ENCODE measurements at places on chromosomes 11 and 22.

DNA sequence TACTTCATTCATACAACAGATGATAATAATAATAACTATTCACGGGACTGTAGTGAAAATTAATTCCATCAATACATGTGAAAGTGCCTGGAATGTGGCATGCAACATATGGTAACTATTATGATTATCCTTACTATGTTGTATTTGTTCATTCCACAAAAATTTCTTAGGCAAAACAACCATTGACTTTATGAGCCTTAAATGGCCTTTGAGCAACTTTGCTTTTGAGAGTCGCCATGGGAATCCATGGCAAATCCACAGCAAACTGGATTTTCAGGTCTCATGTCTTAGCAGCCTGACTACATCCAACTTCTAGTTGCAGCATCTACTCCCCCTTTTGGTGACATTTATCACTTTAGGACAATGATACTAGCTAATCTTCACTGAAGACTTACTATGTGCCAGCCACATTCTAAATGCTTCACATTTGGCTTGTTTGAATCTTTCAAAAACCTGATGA is 56.8 kb downstream of the SLC1A2 start:
- DNase-seq = no peak

DNA sequence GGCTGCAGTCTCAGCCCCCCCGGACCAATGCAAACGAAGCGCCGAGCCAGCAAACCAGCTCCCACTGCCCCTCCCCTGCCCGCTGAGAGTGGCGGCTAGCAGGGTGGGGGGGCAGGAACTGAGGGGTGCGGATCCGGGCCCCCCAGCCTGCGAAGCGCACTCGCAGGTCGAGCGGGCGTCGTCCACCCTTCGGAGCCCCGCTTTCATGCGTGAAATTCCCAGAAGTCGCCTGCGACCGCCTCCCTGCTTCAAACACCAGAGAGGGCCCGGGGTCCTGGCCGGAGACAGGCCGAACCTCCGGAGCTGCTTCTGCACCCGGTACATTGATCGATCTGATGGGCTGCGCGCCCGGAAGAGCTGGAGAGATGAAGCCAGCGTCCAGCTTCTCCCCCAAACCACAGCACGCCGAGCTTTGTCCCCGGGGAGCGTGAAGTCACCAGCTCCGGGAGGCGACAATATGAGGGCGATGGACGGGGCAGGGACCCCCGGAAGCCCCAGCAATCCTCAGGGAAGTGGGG is 646 bp upstream of the PATZ1 start:
- DNase-seq = peak; percentile 52

DNA sequence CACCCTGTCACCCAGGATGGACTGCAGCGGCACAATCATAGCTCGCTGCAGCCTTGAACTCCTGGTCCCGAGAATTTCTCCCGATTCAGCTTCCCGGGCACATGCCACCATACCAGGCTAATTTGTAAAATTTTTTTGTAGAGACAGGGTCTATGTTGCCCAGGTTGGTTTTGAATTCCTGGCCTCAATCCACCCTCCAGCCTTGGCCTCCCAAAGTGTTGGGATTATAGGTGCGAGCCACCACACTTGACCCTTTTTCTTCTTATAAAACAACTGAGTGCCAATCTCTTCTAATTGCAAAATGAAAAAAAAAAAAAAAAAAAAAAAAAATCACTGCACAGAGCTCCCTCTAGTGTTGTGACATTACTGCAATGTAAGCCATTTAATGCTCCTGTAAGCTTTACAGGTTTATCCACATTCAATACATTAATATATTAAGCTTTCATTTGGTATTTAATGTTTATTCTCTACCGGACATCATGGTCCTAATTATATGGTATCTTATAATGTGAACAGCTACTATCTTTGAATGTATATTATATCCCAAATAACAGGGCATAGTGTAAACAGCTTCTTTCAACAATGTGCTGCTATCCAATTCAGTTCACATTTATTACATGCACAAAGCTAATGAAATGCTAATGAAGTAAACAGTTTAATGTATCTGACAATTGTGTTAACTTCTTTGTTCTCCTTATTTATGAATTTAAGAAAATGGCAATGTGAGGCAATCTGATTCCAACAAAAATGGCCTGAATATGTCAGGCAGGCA is 44.6 kb downstream of the COPB1 start:
- no peak for DNase-seq

DNA sequence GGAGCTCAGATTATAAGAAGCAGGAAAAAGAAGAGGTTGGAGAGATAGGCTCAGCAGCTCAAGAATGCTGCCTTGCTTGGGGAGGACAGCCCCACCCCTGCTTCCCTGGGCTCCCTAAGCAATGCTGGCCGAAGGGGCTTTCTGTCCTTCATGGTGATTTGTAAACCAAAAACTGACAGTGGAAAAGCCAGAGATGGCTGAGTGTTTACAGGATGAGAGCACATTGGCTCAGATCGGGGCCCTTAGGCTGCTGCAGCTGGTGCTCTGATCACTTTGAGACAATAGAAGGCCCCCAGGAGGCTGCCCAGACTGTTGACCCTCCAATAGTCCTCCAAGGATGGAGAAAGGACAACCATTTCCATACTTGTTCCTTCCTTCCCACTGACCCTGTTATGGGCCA is 28.8 kb upstream of the AMOTL1 start:
- DNase-seq = no peak

- peak; percentile 19 for DNase-seq
These were observed 10.5 kb upstream of the RPS19BP1 start for GRCh38 chr22:39543095-39543494.

- DNase-seq = no peak
These were observed 1072.4 kb downstream of the BRD1 start for GRCh38 chr22:48755059-48755949.

DNA sequence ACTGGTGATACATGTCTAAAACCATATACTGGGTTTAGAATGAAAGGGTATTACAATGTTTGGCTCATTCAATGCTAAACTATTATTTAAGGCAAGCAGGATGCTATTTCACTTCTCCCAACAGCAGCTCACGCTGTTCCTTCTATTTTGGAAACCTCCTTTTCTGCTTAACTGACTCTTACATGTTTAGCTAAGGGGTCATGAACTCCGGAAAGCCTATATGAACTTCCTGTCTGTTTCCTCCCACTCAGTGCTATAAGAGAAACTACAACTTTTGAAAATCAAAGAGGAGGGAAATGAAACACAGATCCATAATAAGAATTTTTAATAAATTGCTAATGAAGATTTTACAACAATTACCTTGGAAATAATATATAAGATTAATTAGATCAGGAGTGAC is 30.9 kb downstream of the SLC36A4 start:
- no peak for DNase-seq

- no peak for DNase-seq
These were observed 11.1 kb downstream of the SREBF2 start for GRCh38 chr22:41844036-41844435.

GRCh38 chr11:12666915-12667314 is 7.3 kb upstream of the TEAD1 start:
- DNase-seq = no peak

- DNase-seq = peak; percentile 69
These were observed 14.3 kb downstream of the DGKZ start for GRCh38 chr11:46361283-46362155.

- DNase-seq = no peak
These were observed 38.0 kb upstream of the CDON start for GRCh38 chr11:126100716-126101115.

GRCh38 chr11:66386171-66387069 is 14.9 kb upstream of the SLC29A2 start:
- DNase-seq = peak; percentile 92

DNA sequence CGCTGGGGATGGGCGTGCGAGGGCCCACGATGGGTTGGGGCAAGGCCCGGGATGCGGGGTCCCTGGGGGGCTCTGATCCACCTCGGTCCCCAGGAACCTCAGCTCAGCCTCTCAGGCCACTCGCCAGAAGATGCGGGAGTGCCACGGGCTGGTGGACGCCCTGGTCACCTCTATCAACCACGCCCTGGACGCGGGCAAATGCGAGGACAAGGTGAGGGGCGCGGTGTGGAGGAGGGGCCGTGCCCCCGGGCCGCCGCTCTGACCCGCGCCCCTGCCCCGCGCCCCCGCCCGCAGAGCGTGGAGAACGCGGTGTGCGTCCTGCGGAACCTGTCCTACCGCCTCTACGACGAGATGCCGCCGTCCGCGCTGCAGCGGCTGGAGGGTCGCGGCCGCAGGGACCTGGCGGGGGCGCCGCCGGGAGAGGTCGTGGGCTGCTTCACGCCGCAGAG is 6.3 kb downstream of the PKP3 start:
- no peak for DNase-seq

DNA sequence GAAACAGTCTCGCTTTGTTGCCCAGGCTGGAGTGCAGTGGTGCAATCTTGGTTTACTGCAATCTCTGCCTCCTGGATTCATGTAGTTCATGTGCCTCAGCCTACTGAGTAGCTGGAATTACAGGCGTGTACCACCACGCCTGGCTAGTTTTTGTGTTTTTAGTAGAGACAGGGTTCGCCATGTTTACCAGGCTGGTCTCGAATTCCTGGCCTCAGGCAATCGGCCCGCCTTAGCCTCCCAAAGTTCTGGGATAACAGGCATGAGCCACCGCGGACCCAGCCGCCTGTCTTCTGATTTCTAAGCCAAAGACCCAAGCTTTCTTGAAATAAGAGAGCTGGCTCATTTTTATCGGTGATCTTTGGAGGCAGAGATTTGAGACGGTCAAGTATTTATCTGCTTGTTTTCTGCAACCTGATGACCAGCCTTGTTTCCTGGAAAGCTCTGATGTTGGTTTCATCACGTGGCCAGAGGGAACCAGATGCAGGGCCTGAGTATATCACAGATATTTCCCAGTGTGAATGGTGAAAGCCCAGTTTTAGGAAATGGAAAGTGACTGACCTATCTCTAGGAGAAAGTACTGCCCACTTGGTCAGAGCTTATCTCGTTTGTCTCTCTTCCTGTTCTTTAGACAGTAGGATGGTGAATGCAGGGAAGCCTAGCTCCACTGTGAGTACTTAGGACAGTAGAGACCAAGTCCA is 5.7 kb upstream of the SIDT2 start:
- no peak for DNase-seq

DNA sequence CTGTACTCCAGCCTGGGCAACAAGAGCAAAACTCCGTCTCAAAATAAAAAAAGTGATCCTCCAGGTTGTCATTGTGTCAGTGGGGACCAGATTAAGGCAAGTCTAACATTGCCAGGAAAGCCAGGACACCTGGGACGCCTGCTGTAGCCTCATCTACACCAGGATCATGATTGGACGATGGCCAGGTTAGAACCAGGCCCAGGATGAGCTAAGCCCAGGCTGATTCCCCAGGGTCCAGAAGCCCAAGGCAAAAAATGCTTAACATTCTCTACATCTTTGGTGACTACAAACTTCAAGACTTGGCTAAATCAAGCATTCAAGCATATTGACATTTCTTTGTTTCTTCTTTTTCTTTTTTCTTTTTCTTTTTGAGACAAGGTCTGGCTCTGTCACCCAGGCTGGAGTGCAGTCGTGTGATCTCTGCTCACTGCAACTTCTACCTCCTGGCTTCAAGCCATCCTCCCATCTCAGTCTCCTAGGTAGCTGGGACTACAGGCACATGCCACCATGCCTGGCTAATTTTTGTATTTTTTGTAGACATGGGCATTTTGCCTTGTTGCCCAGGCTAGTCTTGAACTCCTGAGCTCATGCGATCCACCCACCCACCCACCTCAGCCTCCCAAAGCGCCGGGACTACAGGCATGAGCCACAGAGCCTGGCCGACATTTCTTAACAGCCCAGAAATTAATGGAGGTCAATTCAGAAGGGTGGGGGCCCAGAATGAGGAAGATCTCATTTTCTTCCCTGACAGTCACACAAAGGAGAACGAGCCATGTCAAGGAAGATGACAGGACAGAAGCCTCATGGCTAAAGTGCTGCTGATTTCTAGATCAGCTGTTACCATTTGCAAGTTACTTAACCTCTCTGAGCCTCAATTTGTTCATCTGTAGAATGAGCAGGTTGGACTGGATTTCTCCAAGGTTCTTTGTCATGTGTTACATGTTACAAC is 12.5 kb upstream of the PTPRJ start:
- no peak for DNase-seq

GRCh38 chr11:116348226-116348625 is 424.6 kb downstream of the BUD13 start:
- DNase-seq = no peak

- no peak for DNase-seq
These were observed 91.0 kb downstream of the KCNQ1 start for GRCh38 chr11:2535673-2536439.

DNA sequence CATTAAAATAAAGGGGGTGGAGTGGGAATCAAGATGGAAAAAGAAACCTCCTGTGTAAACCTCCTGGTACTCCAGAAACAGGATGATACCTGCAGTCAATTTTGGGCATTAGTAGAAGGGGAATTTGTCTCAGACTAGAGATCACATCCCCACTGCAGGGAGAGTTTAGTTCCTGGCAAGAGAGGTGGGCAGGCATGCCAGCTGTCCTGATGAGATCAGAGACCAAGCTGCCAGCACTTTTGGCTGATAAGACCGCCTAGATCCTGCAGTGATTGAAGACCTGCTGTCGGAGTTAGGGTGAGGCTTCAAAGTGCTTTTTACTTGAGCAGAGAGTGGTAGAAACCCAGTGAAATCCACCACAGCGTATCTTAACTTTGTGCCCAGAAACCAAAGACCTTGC is 29.7 kb upstream of the NELL1 start:
- no peak for DNase-seq

DNA sequence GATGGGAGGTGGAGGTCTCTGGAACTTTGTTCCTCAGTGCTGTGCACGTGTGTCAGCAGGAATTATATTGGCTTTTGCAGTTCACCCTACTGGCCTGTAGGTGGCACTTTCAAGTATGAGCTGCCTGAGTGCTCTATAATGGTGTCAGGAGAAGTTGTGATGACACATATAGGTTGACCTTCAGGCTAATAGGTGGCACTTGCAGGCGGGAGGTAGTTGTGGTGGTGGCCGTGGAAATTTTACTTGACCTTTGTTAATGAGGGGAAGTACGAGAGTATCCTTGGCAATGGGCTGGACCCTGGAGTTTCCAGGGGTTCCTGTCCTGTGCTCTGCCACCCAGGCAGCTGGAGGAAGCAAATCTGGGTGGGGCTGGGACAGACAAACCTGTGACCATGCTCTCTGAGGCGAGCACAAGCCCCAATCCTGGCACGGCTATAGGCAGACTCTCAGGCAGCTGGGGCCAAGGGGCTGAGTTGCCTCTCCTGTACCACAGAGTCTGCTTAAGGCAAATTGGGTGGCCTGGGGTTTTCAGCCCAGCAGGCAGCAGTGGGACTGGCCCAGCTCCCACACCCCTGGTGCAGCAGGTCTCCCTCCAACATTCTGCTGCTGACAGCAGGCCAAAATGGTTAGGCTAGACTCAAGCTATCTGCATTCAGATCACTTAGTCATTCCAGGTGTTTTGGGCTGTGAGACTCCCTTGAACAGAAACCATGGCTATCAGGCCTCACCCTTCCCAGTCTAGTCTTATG is 147.5 kb upstream of the CTSC start:
- peak; percentile 38 for DNase-seq

DNA sequence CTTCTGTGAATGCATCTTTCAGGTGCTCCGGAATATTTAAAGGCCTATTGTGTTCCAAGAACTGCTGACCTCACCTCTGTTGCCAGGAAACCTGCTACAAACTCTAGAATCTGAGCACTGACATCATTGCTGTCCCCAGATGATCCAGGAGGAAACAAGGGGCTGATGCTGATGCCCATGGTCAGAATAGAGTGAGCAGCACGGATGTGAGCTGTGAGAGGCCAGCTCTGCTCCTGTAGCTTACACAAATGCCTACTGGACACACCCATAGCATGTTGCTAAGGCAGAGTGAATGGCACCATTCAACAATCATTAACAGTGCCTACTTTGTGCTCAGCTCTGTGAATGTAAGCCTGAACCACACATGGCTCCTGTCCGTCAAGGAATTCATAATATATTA is 276.7 kb upstream of the API5 start:
- DNase-seq = no peak
